ENCODE measurements at places on chromosomes 13 and 19.

- DNase-seq = no peak
These were observed 89.7 kb downstream of the AKAP11 start for GRCh38 chr13:42361701-42362100.

DNA sequence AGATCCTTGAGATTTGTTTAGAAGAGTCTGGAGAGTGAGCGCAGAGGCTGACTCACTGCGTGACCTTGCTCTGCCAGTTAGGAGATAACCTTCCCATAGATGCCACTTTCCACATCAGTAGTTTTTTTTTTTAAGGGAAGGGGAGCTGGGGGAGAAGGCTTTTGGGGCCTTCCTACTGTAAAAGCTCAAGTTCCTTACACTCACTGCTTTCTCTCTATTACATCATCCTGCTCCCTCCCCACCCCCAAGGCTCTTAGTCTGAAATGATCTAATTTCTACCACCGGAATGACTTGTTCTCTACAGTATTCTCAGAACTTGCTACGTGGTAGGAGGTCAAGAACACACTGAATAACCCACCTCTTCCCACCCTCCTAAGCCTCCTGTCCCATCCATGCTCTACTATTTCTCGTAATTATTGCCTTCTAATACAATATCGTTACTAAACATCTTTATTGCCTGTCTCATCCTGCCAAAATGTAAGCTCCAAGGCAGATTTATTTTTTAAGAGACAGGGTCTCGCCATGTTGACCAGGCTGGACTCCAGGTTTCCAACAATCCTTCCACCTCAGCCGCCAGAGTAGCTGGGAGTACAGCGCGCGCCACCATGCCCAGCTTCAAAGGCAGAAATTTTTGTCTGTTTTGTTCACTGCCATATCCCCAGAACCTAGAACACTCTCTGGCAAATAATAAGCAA is 1.2 kb downstream of the LONP1 start:
- DNase-seq = no peak

- DNase-seq = no peak
These were observed 139.9 kb downstream of the ZAR1L start for GRCh38 chr13:32175307-32175706.

DNA sequence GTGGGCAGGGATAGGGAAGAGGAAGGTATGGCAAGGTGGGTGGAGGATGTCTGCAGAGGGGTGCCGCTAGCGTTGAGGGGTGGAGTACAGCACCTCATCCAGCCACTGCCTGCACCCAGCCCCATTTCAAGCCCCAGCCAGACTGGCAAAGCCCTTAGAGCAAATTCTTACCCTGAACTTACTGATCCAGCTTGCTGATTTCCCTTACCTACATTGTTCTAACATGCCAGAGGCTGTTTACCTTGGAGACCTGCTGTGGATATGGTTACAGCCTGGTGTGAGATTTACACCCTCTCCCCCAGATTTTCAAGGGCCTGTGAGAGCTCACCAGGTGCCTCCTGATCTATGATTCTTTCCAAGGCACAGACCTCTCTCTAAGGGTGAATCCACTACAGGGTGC is 86.0 kb downstream of the ZNF726 start:
- DNase-seq = no peak

DNA sequence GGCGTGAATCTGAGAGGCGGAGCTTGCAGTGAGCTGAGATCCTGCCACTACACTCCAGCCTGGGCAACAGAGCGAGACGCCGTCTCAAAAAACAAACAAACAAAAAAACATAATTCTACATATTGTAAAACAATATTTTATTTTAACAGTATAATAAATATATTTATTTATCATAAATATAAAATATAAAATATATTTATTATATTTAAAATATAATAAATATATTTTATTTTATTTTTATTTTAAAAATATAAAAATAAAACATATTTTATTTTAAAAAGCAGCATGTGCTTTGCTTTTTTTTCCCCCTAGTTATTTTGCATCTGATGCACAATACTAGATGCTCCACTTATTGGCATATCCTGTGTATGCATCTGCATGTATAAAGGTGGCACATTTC is 1634.6 kb upstream of the PCDH20 start:
- DNase-seq = no peak

DNA sequence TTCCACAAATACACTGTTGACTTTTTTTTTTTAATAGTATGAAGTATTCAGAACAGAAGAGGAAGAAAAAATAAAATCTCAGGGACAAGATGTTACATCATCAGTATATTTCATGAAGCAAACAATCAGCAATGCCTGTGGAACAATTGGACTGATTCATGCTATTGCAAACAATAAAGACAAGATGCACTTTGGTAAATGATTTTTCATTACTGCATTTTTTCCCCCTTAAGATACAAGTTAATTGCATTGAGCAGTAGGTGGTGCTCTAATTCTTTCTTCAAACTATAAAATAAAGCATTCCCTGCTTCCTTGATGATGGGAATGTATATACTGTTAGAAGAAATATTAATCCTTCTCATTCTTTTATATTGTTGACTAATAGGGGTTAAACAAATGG is 17.1 kb downstream of the UCHL3 start:
- peak; percentile 7 for DNase-seq

- no peak for DNase-seq
These were observed 813 bp upstream of the MCOLN1 start for GRCh38 chr19:7521551-7522071.

DNA sequence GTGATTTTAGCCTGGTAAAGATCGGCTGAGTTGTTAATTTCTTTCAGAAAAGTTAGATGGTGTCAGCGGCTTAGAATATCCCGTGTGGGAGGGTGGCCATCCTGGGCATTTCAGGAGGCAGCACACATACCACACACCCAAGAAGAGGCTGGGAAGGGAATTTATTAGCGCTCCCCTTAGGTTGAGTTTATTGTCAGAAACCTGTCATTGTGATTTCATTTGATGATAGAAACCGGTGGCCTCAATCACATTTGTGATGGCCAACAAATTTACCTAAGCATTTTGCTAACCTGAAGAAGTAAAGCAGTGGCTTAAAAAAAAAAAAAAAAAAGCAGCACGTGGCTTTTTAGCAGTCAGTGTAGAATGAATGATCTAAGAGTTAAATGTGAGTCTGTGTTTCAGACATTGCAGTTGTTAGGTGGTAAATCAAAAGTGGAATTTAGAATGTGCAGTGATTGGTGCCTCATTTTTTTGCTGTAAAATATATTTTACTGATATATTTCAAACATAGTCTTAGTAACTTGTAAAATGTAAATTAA is 2.7 kb downstream of the SIPA1L3 start:
- DNase-seq = no peak

- DNase-seq = no peak
These were observed 79.1 kb downstream of the STARD13 start for GRCh38 chr13:33206425-33206824.

- DNase-seq = peak; percentile 58
These were observed at the start of gene ZNF730 for GRCh38 chr19:23116802-23117571. ZNF730 (plus strand) TSS chr19:23117025; CDS start chr19:23117174, 149 bp downstream.

- DNase-seq = no peak
These were observed 78.4 kb upstream of the XPO4 start for GRCh38 chr13:20980899-20981298.

- no peak for DNase-seq
These were observed 1.1 kb downstream of the NUDT19 start for GRCh38 chr19:32692727-32693061.

Data from Ammon's horn (tissue), 1 donor.